ENCODE measurements at places on chromosomes 4 and X.

DNA sequence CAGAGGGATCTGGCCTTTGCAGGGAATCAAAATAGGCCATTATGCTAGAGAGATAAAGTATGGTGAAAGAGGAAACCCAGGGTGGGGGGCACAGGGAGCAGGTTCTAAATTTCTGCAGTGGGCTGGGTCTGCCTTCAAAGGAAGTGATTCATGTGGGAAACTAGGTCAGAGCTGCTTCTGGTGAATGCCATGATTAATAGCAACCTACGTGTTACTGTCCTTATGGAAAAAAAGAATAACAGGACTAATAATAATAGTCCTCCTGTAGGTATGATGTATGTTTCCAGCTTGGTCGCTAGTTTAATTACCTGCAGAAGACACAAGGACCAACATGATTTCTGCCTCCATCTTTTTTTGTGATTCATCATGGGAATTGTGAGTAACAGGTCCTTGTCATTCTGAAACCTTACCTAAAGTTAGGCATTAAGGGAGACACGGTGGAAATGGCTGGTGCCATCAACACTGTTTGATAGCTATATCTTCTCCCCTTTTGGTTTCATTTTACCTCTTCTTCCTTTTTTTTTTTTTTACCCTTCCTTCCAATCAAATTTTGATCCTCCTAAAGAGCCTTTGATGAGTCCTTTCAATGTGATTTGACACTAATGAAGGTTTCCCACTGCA lies 180.4 kb downstream of the CPEB2 start:
- no peak for DNase-seq

DNA sequence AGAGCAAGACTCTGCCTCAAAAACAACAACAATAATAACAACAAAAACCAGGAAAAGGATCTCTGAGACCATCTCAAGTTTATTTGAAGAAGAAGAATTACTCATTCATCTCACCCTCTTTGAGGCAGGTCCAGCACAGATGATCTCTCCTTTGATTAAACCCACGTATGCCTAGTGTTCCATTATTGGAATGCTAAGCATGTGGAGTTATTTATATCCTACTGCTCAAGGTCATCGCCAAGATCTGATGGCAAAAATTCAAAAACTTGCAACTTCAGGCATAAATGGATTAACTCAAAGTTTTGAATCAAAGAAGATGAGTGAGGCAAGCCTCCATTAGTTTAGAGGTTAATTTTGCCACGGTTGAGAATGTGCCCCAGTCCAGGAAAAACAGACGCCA lies 184.2 kb downstream of the DHRSX start:
- no peak for DNase-seq

- DNase-seq: no peak
These were observed 94.1 kb downstream of the DRD5 start for GRCh38 chr4:9875516-9875915.

GRCh38 chr4:98204236-98204553 lies 57.0 kb upstream of the RAP1GDS1 start:
- DNase-seq: no peak

DNA sequence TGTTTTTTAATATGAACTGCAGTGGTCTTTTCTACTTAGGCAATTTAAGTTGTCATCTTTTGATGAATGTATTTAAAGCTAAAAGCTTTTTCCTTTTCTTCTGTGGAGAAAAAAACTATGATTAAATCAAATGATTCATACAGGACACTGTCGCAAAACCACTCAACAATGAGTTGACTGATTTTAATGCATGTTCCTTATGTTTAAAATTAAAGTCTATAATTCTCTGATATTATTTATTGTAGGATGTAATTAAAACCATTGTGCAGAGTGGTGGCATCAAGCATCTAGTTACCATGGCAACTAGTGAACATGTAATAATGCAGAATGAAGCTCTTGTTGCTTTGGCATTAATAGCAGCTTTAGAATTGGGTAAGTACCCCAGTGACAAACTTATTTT lies 172.5 kb downstream of the RAP1GDS1 start:
- DNase-seq: no peak

DNA sequence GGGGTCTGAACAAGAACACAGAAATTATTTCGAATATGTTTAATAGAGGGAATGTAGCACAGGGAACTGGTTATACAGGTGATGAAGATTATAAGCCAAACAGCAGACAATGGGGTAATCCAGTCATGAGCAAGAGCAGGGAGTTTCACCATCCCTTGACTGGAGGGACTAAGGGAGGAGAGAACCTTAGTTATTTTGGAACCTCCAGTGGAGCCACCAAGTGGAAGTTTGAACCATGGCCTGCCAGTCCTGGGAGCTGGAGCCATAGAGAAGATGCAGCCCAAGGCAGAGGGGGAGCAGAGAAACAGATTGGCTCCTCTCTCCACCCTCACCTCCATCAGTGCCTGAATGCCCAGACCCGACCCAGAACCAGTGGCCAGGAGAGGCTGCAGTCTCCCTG lies 264.6 kb upstream of the RASGEF1B start:
- DNase-seq: no peak

DNA sequence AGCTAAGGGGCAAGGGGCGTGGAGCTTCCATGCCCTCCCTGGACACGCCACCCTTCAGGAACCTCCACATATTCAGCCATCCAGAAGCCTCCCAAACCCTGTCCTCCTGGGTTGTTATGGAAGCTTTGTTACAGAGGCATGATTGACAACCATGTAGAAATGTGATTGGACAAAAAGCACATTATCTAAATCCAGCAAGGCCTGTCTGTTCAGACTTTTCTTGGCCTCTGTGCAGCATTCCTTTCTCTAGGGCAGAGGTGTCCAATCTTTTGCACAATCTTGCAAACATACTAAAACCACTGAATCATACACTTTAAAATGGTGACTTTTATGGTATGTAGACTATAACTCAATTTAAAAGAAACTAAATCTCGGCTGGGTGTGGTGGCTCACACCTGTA lies 12.7 kb downstream of the STEEP1 start:
- no peak for DNase-seq

- no peak for DNase-seq
These were observed 238.3 kb downstream of the DCLK2 start for GRCh38 chr4:150316332-150317205.

DNA sequence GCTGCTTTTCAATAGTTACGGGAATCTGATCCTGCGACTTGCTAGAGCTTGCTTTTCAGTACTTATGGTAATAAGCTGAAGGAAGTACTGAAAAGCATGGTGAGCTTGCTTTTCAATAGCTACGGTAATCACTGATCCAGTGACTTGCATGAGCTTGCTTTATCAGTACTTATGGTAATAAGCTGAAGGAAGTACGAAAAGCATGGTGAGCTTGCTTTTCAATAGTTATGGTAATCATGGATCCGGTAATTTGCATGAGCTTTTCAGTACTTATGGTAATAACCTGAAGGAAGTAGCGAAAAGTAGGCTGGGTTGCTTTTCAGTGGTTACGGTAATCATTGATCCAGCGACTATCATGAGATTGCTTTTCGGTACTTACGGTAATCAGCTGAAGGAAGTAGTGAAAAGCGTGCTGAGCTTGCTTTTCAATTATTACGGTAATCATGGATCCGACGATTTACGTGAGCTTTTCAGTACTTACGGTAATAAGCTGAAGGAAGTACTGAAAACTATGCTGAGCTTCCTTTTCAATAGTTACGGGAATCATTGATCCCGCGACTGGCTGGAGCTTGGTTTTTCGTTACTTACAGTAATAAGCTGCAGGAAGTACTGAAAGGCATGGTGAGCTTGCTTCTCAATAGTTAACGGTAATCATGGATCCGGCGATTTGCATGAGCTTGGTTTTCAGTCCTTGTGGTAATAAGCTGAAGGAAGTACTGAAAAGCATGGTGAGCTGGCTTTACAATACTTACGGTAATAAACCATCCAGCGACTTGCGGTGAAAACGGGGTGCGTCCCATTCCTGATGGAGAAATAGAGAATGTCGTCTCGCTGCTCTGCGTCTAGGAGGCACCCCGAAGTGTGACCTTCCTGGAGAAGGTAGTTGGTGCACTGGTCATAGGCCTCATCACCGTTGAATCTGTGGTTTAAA lies 6.5 kb downstream of the CRLF2 start:
- DNase-seq: no peak

- no peak for DNase-seq
These were observed 22.4 kb upstream of the STIM2 start for GRCh38 chr4:26837993-26838842.

GRCh38 chr4:138861135-138861534 lies 154.4 kb upstream of the NOCT start:
- DNase-seq: no peak

DNA sequence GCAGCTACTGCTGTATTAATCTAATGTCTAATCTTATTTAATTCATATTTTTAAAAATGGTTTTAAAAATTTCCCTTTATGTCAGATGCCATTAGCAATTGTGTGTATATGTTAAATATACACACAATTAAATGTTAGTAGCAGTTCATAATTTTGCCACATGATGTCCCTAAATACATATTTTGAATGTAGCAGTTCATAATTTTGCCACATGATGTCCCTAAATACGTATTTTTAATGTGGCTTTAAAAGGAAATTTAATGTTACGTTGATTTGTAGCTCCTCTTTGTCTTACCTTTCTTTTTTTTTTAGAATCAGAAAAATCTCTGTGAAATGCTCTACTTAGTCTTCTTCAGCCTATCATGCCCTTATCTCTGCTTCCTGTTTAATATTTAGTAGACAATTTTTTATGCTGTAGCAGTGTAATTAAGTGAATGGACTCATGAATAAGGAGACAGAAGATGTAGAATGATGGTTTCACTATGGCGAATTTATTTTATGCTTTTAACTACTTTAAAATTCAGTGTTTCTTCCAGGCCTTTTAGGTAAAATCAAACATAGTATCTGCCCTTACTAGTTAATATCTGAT lies 26.1 kb downstream of the RBM46 start:
- no peak for DNase-seq

DNA sequence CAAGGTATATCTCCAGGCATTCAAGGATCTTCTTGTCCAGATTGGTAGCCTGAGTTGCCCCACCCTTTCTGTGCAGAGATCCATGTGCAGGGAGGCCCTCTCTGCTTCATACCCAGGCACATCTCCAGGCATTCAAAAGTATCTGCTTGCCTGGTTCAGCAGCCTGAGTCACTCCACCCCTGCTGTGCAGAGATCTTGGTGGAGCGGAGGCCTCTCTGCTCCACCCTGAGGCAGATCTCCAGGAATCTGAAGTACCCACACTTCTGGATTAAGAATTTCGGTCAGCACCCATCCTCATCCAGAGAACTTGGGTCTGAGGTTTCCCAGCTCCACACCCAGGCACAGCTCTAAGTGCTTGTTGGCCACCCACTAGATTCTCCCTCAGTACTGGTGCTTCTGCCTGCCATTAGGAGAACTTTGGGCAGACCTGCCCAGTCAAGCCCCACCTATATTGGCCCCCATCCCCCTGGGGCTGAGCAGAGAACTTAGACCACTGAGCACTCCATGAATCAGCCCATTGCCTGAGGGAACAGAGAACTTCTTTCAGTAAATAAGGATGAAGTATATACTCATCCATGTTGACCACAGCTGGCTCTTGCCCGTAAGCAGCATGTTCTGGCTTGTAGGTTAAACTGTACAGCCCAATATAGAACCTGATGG lies 199.5 kb upstream of the ZCCHC13 start:
- DNase-seq: no peak

Data from stimulated activated CD8-positive, alpha-beta memory T cell treated with anti-CD3 and anti-CD28 coated beads, Interleukin-7, amount 100 ng/mL, for 48 hours (primary cell).